ENCODE measurements at places on chromosomes 16 and 17.

GRCh38 chr16:75096656-75097055 lies 19.9 kb downstream of the LDHD start:
- peak; percentile 28 for DNase-seq

DNA sequence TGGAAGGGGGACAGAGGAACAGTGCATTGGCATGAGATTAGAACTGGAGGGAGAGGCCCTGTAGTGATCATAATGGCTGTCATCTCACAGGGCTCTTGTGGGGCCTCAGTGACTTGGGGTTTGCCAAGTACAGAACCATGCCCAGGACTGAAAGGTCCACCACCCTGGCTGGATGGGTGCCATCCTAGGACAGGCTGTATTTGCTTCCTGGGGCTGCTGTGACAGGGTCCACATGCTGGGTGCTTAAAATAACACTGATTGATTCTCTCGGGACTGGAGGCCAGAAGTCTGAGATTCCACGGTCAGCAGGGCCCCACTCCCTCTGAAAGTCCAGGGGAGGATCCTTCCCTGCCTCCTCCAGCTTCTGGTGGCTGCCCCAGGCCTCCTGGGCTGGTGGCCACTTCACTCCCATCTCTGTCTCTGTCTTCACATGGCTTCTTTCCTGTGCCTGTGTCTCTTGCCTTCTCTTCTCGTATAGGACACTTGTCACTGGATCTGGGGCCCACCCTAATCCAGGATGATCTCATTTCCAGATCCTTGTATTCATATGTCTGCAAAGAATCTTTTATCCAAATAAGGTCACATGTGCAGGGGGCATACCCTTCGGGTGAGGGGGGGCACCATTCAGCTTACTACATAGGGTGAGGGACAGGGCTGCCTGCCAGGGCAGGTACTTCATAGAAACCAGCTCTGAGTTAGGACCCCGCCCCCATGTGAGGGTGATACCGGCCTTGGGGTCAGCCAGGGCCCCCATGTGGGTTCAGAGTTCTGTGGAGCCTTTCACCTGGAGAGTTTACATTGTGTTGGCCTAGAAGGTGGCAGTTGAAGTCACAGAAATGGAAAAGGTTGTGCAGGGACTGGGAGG lies 52.6 kb downstream of the USP22 start:
- no peak for DNase-seq

DNA sequence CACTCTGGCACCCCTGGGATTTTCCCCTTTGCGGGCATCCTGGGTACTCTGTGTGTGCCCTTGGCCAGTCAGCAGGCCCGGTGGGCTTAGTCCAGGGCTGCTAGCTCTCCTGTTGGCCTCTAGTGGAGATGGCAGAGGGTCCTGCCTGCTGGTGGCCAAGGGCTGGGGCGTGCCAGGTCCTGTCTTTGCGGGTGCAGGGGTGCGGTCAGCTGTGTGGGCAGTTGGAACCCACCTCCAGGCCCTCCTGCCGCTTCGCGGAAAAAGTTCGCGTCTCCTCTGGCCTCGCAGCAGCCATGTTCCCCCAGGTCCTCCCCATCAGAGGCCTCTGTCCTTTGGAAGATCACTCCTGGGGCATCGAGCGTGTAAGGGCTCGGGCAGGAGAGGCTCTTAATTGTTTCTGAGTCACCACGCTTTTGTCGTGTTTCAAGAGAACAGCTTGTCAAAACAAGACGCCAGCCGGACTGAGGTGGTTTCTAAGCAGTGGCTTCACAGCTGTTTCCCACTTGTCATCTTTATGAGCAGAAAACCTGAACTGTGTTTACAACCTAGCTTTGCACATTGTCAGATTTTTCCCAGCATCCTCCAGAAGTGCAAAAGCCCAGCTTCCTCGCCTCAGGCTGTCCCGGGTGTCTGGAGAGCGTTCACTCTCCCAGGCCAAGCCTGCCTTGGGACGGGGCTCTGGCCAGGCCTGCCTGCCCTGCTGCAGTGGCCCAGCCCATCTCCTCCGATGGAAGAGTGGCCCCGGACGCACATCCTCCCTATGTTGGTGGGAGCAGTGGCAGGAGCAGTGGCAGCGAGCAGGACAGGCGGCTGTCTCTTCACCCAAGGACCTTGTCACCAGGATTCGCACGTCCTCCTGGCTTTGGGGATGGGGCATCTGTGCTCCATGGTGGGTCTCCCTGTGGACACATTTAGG lies 5.0 kb upstream of the DNASE1L2 start:
- peak; percentile 58 for DNase-seq

DNA sequence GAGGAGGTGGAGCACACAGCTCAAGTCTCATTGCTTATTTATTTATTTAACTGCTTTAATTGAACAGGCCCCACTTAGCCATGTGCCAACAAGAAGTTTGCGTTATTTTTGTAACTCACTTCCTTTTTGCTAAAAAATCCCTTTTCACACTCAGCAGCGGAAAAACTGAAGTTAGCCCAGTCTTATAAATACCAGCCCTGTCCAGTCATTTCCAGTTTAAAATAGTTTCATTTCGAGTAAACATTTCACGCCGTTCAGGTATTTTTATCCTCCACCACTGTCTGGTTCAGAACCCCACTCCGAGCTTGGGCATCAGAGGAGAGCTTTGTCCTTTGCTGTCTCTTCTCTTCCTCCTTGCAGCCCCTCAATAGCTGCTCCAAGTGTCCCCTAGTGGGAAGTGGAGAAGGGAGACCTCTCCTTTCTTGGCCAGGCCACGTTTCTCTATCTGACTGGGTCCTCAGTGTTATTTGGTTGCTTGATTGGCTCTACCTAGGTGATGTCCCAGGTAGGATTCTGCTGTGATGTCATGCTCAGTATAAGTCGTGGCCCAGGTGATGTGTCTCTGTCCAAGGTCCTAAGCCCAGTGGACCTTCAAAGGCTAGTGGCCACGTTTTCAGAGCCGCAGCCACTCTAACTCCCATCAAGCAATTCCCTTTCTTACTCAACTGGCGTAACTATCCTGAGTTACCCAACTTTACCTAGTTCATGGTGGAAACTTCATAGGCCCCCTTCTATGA lies 53.0 kb upstream of the GAS7 start:
- DNase-seq, result no peak

GRCh38 chr17:1532836-1533602 lies 16.6 kb upstream of the INPP5K start:
- no peak for DNase-seq

GRCh38 chr16:73172241-73172972 lies 124.5 kb upstream of the ZFHX3 start:
- peak; percentile 92 for DNase-seq
